ENCODE measurements at places on chromosomes 1 and 21.

DNA sequence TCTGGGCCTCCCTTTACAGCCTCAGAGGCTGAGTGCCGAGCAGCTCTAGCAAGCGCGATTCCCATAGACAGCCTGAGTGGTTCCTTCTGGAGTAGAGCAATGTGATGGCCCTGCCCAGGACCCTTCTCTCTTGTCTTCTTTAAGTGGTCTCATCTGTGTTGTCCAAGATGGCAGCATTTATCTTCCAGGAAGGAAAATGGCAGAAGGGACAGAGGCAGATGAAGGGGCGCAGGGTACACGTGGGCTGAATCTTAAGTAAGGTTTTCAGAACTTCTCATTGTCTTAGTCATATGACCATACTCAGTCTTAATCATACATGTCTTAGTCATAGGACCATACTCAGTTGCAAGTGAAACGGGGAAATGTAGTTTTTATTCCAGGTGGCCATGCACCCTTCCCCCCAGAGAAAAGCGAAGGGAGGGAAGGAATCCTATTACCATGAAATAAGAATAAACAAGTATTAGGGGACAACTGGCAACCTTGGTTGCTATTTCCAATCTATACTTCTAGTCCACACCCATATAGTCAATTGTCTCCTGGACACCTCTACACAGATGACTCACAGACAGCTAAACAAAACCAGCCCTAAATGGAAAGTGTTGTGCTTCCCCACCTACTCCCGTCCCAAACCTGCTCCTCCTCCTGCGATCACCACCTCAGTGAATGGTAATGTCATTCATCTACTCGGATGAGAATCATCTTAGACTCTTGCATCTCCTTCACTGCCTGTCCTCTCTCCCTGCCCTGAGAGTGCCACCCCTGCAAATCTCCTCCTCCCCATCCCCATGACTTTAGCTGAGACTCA, 13.3 kb downstream of the OVAAL start:
- DNase-seq = no peak

DNA sequence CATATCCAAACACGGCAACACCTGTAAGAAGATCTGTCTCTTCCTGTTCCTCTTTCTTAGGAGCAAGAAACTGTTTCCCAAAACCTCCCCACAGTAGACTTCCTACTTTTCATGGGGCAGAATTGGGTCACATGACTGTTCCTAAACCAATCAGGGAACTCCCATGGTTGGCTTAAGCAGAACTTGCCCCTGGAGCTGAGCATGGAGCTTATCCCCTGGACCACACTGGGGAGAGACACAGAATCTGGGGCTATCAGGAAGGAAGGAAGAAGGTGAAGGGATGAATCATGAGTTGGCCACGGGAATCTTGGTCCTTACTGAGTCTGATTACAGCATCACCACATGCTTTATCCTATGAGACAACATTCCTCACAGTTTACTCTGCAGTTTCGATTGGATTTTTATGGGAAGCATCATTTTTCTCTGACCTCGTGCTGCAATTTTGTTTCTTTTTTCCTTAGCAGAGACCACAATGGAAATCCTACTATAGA, 81.8 kb downstream of the CDC7 start:
- DNase-seq = no peak

- no peak for DNase-seq
These were observed 22.0 kb upstream of the ZC3H12A start for GRCh38 chr1:37452416-37452815.

- no peak for DNase-seq
These were observed 70.0 kb downstream of the CLCA4 start for GRCh38 chr1:86616871-86617270.

DNA sequence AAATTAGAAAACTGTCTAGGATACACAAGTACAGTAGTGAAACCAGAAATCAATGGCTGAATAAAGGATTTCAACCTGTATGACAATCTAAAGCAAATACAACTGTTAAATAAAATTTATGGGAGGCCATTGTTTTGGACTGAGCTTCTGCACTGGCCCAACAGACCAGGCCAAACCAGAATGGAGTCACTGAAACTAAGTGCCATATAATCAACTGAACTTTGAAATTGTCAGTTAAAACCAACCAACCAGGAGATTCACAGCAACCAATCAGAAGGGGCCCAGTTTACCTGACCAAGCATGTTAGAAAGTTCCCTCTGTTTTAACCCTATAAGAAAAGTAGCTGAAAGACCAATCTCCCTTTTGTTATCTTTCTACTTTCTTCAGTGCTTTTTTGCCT, 30.5 kb upstream of the SOAT1 start:
- no peak for DNase-seq

DNA sequence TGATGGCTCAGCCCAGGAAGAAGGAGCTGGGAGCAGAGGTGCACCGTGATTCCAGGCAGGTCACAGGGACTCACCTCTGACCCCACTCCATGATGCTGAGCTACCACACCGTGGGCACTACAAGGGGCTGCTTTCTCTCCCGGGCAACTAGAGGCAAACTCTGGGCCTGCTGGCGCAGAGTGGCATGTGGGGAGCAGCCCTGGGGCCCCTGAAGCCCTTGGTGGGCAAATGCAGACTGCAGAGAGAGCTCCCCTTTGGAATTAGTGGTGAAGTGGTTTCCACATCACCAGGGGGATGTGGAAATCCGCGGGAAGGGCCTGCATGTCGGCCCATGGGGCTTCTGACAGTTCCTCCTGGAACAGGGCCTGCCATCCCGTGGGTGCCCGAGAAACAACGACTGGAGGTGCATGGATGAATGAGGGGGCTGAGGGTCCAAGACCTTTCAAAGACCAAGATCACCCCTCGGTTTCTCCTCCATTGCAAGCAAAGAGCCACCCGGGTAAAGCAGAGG, 11.8 kb upstream of the MMEL1 start:
- DNase-seq = no peak

DNA sequence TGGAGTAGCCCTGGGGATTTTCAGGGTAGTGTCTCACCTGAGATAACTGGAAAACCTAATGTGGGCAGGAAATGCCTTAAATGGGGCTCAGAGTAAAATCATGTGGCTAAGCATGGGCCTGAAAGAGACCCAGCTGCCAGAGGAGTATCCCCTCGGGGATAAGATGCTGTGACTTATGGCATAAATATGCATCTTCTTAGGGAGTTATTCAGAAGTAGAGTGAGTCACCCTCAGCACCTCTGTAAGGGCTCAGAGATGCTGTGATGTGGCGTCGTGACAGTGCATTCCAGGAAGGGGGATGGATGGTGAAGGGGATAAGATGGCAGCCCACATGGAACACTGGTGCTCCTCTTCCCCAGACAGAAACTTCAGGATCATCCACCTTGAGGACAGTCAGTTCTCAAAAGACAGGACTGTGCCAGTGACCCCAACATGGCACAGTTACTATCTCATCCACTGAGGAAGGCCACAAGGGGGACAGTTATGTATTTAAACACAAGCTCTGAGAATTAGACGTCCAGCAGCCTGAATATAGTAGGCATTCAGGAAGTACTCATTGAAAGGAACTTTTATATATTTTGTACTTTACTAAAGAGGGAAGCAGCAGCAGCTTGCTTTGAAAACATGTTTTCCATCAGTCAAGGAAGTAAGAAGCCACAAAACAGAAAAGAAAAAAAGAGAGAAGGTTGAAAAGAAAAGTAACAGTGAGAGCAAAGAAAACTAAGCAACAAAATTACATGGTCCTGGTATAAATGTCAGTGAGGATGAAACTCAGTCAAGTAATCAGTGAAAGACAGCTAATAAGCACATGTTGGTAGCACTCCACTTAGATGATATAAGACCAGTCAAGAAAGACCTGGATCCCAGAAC, 8.3 kb downstream of the IL24 start:
- DNase-seq = no peak

- no peak for DNase-seq
These were observed 8.9 kb downstream of the MFAP2 start for GRCh38 chr1:16971341-16972188.

DNA sequence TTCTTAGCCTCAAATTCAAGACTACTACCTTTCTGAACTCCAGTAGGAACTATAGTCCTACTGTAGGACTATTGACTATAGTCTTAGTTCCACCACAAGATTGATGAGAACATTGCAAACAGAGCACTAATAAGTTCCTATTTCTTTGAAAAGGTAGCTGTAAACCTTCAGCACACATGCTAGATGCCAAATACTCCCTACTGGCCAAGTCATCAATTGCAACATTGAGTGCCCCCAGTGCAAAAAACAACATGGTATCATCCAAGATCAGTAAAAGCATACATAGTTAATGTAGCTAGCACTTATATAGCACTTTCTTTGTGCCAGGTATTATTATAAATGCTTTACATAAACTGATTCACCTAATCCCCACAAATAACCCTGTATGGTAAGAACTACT, 99.8 kb downstream of the MRPL39 start:
- no peak for DNase-seq

GRCh38 chr1:14538335-14538734, 60.1 kb upstream of the KAZN start:
- DNase-seq = no peak

DNA sequence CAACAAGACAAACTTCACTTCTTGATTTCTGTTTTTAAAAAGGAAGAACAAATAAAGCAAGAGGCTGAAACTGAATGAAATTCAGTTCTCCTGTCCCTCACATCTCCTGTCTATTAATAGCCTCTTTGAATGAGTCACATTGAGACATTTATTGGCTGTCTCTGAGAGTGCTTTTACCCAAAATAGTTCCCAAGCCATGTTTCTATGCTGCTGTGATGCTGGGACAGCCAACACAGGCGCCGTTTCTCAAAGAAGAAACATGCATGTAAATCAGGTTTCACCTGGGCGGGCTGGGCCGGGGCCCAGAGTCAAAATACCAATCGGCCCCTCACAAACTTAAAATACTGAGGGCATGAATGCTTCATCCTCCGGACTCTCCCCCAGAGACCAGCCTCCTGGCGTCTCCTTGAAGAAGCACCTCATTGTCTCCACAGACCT, 105.2 kb downstream of the EDEM3 start:
- DNase-seq = no peak

GRCh38 chr1:93447481-93448291, at the start of gene FNBP1L:
Gene FNBP1L, plus strand, starts transcription at chr1:93448118. Its CDS starts 164 bp downstream, at chr1:93448282.
- DNase-seq = peak; percentile 56

GRCh38 chr1:33515607-33516006, 43.2 kb downstream of the ZSCAN20 start:
- no peak for DNase-seq

- peak; percentile 83 for DNase-seq
These were observed at the start of gene CAMTA1 for GRCh38 chr1:6785318-6785727. Gene CAMTA1, plus strand, starts transcription at chr1:6785454. Its CDS starts 77 bp downstream, at chr1:6785531.
